Stimulated activated CD4-positive, alpha-beta T cell treated with anti-CD3 and anti-CD28 coated beads, Interleukin-1b, Interleukin-23, amount 100 ng/mL, for 1 hour (primary cell): ENCODE measurements at places on chromosomes 4 and X.

DNA sequence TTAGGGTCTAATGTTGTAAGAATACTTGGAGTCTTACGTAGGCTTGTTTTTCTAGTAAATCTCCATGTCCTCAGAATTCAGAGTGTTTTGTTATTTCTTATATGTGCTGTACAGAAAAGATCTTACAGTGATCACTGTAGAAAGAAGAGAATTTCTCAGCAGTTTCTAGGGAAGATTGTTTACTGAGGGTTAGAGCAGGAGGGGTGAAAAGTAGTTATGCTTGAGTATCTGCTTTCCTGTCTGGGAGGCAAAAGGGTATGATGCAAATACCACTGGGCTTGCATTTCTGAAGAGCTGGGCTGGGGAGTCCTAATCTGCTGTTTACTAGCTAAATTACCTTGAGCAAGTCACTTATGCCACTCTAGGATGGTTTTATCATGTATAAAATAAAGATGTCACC, 78.2 kb downstream of the BEND4 start:
- DNase-seq, result no peak

- DNase-seq, result no peak
Observed at GRCh38 chr4:152586668-152587067, 50.8 kb upstream of the FBXW7 start.

DNA sequence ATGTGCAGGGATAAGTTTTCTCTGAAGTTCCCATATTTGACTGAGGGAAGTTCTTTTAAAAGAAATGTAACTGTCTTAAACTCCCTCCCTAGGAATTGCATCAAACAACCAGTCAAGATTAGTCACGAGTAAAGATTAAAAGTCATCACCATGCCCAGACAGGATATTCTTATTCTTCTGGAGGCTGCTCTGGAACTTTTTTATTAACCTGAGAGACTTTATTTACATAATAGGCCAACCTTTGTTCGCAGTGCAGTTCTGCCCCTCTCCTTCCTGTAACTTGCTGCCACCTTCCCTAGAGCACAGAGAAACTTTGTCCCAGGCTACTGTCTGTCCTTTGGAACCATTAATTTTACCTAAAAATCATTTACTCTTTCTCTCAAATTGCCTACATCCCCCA, 9.8 kb upstream of the HERC3 start:
- no peak for DNase-seq

DNA sequence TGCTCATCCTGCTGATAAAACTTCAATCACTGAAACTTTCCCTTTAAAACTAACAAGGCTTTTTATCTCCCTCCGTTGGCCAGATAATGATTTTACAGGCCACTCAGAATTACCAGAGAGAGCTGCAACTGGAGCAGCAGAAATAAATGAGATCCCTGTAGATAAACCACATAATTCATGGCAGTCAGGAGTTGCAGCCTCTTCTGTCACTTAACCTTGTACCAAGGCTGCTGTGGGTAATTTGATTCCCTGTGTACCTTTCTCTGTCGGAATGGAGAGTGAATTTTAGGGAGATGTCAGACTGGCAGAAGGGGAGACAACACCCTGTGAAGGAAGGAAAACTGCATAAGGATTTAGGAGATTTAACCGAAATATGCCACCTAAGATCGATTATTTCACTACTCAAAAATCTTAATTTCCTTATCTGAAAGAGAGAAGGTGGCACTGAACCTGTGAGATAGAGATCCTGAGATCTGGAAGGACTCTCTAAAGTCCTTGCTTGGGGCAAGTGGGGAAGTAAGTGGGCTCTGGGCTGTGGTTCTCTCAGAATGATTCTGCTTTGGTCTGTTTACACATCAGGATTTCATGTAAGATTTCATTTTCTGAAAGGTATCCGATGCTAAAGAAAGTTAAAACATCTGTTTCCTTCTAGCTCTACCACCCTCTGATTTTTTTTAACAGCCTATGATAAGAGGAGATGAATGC, 14.3 kb upstream of the TSPAN5 start:
- no peak for DNase-seq

- no peak for DNase-seq
Observed at GRCh38 chr4:113591982-113592381, 169.6 kb downstream of the CAMK2D start.

GRCh38 chr4:75180790-75181776, 248.2 kb downstream of the PARM1 start:
- no peak for DNase-seq

- DNase-seq, result no peak
Observed at GRCh38 chr4:41619161-41619560, 81.2 kb downstream of the LIMCH1 start.

- no peak for DNase-seq
Observed at GRCh38 chr4:77669946-77670590, 64.4 kb downstream of the CXCL13 start.

DNA sequence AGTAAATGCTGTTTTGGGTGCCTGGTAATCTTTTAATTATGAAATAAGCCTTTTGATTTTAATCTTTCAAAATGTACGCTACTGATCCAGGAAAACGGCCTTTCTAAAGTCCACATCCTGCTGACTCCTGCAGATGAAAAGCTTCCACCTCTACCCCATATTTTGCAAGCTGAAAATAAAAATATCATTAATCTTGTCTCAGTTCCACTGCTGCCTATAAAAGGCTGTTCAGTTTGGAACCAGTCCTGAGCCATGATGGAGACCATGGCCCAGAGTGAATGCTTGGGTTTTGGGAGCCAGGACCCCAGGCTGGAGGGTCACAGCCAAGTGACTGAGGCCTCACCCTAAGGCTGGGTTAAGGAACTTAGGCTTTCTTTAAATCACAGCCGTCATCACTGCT, 110.8 kb downstream of the AFF1 start:
- no peak for DNase-seq

DNA sequence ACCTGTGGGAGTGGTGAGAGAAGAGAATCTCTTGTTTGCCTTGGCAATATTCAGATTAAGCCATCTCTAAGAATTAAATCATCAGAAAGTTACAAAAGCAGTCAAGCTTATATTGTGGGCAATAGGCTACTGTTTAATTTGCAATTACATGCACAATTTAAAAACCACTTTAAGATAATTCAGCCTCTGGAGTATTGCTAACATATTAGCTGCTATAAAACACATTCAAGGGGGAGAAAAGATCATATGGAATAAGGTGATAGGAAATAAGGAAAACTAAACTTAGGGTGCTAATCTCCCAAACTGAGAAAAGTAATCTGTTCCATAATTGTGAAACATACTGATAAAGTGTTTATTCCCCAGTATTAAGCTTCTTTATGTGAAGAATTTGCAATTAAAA, 103.9 kb downstream of the ARAP2 start:
- no peak for DNase-seq

DNA sequence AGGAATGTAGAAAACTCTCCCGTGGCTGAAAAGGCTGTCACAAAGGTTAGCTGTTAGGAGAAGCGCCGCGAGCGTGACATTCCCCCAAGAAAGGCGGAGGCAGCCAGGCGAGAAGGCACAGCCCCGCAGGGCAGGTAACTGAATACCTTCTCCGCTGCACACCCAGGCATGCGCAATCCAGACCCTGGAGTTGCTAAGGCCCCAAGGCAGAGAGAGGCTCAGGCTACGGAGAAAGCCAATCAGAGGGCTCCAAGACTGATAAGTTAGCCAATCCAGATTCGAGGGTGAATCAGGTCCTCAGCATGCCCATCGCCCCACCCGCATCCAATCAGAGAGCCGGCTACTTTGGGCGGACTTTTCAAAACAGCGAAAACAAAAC, 485 bp upstream of the CCNG2 start:
- peak; percentile 84 for DNase-seq

DNA sequence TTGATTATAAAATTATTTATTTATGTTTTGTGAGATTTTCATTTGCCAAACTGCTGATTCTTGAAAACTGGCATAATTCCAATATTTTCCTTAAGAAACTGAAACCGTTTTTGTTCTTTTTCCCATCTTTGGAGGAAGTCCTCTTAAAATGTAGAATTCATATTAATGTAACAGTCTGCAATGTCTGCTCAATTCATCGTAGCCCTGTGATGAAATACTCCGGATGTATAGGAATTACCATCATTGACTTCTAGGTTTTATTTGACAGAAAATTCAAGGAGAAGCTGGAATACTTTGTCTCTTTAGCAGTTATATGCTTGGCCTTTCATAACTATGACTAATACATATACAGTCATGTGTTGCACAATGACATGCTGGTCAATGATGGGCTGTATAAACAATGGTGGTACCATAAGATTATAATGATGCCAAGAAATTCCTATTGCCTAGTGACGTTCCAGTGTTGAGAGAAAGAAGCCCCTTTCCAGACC, 185.0 kb upstream of the GPRIN3 start:
- DNase-seq, result no peak

DNA sequence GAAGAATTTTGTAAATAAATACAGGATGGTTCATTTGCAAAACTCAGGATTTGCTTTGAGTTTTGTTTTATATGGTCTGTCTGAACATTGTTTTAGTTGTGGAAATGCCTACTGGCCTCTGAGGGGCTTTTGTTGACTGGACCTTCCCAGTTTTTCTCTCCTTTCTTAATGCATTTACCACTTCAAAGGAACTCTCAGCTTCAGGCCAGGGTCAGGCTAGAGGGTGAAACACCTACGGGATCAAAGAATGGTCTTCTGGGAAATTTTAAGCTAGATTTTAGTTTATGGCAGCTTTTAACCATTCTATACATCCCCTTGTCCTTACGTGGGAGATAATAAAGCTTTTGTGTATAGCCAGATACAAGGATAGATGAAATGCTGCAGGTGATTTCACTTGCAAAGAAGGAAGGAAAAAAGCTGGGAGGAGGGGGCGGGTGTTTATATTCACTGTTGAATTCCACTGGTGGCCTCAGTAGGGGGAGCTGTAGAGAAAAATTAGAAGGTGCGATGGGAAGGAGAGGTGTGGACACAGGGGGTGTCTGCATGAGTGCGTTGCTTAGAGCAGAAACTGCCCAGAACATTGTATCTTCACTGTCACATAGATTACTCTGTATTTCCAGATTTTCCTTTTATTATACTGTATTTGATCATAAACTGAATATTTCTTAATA, 151.8 kb downstream of the TSPAN5 start:
- DNase-seq, result no peak

DNA sequence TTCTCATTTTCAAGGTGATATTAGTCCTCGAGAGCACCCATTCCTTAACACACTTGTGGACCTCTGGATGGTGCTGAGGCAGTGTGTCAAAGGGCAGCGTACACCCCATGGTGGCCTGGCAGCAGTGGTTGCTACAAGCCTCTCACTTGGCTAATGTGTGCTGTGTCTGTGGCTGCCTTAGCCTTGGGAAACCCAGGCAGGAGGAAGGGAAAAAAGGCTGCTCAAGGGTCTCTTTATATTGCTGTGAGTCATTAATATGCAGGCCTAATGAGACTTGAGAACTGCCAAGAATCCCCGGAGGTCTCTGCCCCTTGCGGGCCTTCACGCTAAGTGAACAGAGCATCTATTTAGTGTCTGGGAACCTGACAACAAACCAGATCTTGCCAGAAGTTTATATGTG, 7.0 kb downstream of the PCDH10 start:
- DNase-seq, result no peak

DNA sequence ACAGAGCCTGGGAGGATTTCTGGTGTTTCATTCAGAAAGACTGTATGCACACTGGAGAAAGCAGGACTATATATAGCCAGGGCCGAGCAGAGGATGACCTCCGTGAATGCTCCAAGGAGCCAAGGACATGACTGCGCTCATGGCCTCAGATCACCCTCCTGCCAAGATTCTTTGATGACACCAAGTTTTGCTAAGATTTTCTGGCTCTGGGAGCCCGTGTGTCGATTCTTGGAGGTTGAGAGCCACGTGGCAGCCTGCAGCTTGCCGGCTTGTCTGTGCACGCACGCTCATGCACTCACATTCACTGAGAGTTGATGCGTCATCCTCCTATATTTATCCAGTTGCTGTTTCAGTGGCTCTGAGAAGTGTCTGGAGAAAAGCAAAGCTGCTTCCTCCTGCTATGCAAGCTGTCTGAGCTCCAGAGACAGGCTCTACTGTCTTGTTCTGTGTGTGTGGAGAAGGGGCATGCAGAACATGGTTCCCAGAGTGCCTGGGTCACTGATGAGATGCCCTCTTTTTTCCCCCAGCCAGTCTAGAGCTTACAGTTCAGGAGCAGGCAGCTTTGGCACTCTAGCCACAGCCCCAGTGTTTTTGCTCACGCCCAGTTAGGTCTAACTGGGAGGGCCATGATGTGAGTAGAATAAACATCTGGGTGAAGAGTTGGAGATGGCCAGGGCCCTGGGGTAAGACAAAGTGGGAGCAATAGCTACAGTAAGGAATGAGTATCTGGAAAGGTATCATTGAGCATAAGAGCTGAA, 64.9 kb upstream of the SCOC start:
- no peak for DNase-seq

DNA sequence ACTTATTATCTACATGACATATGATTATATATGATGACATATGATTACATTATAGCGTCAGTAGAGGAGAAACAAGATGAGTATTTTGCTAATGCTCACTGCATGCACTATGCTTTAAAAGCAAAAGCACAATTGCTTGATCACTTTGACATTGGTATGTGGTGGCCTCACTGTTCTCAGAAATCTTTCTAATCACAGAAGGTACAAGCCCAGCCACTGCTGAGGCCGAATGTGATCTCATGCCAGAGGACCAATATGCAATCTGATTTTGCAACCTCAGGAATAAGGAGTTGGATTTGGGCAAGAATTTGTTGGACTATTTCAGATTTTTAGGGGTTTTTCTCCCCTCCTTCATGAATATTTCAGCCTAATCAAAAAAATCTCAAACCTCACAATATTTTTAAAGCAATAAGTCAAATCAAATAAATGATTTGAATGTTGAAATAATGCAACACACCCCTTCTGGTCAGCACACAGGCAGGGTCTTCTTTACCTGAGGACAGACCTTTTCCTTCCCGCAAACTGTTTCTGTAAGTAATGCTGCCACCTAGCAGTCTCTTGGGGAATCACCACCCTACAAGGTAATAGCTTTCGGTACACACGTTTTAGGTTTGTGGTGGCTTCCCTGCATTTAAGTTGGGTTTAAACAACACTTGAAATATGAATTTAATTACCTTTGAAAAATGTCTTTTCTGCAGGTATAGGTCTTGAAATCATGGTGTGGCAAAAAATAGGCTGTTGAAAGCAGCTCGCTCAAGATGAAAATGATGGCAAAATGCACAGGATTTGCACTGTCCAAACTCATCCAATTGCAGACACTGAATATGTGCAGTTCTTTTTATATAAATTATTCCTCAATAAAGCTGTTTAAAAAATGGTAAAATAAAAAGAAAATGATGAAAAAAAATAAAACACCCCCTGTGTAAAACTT, 4.8 kb upstream of the CXCL13 start:
- no peak for DNase-seq

DNA sequence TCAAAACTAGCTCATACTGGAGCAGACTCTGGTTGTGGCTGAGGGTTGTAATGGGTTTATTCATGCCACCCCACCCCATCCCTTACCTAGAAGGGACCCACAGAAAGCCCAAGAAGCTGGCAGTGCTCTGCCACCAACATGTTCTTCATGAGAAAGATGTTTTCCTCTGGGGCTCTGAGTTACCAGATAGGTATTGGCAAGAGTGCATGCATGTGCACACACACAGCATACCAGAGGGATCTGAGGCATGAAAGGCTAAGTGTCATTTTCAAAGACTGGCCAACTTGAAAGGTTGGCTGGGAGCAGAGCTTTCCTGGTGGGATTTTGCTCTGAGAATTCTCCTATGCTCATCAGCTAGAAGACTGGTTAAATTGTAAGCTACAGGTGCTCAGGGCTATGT, 65.2 kb downstream of the PHOX2B start:
- no peak for DNase-seq

- DNase-seq, result no peak
Observed at GRCh38 chrX:13433298-13433605, 113.4 kb upstream of the ATXN3L start.
